ENCODE measurements at places on chromosomes 5 and 9. TPM values are rescaled to one million over a fixed set of nuclear protein-coding genes. Genes with fewer than 3 reads are reported as not detected.

Gene SLC36A3
- not detected for total RNA-seq

DNA sequence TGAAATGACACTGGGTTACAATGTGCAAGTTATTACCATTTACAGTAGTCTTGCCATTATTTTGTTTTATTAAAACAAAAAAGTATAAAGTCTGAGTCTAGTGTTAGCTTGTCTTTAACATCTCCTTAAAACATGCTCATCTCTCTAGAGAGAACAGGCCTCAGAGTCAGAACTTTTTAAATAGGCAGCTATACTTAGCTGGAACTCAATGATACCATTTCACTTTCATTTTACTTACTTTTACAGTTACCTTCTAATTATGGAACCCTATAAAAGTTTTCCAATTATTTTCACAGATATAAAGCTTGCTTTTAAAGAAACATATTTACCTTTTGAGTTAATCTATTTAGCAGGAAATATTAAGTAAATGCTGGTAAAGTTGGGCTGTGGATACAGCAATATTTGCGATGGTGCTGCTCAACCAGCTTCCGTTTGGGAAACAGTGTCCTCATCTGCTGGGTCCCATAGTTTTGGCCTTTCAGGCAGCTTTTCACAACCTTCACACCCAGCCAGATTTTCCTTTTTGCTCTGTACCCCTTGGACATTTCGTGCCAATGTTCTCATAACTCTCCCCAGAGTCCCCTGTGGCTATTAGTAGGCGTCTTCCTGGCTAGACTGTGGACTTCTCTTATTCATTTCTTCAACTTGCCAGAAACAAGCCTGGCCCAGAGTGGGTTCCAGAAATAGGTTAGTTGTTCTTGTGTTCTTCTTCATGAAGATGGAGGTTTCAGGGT, 36.3 kb upstream of the UBTD2 start:
- no peak for DNase-seq

Gene NUTM2G
- total RNA-seq: not detected

GRCh38 chr9:70614786-70615463, 200.5 kb upstream of the KLF9 start:
- DNase-seq: peak; percentile 57

- peak; percentile 92 for DNase-seq
These were observed 13.3 kb upstream of the GPX8 start for GRCh38 chr5:55146543-55147151.

Gene OMD
- 26.2 TPM for total RNA-seq

Gene FAT2
- total RNA-seq: not detected

All from esophagus muscularis mucosa (tissue), 4 donors.